ENCODE measurements at places on chromosomes 2 and 18.

DNA sequence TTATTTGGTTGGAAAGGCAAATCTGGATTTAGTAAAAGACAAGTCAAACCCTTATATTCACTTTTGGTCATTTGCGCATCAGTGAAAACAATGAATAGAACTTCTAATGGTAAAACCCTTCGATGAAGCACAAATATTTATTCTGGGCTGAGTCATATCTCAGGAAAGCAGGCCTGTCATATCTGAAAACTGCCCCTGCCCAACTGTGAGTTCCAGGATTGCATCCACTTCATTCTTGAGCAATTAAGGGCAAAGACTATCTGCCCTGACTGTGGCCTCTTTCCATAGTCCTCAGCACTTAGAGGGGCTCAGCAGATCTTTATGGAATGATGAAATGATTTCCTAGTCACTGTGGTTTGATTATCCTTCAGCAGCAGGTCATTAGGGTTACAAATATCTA is 795.2 kb upstream of the ID2 start:
- no peaks in the 10 kb centered on the region for H3K27me3 ChIP-seq
- no peak overlapping the region for H3K4me3 ChIP-seq
- no peaks in the 10 kb centered on the region for H3K4me1 ChIP-seq
- H3K27ac ChIP-seq, result no peak overlapping the region

DNA sequence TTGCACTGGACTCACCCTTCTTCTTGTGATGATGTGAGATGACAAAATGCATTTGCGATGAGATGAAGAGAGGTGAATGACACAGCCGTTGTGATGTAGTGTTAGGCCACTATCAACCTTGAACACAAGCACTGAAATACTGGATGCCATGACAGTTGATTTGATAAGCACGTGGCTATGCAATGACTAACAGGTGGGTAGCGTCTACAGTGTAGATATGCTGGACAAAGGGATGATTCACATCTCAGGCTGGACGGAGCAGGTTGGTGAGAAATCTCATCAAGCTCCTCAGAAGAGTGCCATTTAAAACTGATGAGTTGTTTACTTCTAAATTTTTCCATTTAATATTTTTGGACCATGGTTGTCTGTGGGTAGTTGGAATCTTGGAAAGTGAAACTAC is 375.8 kb upstream of the LYPD1 start:
- H3K27me3 ChIP-seq, result no peaks in the 10 kb centered on the region
- no peaks in the 10 kb centered on the region for H3K36me3 ChIP-seq
- no peak overlapping the region for H3K4me3 ChIP-seq
- no peaks in the 10 kb centered on the region for H3K4me1 ChIP-seq
- H3K27ac ChIP-seq, result no peak overlapping the region

DNA sequence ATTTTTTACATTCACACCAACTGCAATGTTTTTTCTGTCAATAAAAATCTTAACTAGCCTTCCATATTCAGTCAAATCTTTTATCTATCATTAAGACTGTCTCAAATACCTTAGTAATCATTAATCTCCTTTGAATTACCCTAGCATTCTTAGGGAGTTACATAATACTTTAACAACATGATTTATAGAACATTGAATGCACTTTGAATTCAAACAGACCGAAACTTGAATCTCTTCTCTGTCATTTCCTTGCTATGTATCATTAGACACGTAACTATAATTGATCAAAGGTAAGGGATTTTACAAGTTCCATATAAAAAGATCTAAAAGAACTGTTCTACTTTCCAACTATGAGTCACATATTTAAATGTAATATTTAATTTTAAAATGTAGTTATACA is 330.9 kb downstream of the RIT2 start:
- H3K27ac ChIP-seq, result no peak overlapping the region
- DNase-seq, result no peak
- H3K4me1 ChIP-seq, result no peaks in the 10 kb centered on the region
- no peaks in the 10 kb centered on the region for H3K36me3 ChIP-seq
- no peaks in the 10 kb centered on the region for H3K27me3 ChIP-seq

- no peak for DNase-seq
- H3K4me1 ChIP-seq, result peaks cover 7% of the 10 kb centered on the region
- H3K36me3 ChIP-seq, result no peaks in the 10 kb centered on the region
- H3K27ac ChIP-seq, result no peak overlapping the region
- H3K4me3 ChIP-seq, result no peak overlapping the region
- no peaks in the 10 kb centered on the region for H3K27me3 ChIP-seq
Observed at GRCh38 chr18:8847900-8848299, 142.5 kb downstream of the MTCL1 start.

DNA sequence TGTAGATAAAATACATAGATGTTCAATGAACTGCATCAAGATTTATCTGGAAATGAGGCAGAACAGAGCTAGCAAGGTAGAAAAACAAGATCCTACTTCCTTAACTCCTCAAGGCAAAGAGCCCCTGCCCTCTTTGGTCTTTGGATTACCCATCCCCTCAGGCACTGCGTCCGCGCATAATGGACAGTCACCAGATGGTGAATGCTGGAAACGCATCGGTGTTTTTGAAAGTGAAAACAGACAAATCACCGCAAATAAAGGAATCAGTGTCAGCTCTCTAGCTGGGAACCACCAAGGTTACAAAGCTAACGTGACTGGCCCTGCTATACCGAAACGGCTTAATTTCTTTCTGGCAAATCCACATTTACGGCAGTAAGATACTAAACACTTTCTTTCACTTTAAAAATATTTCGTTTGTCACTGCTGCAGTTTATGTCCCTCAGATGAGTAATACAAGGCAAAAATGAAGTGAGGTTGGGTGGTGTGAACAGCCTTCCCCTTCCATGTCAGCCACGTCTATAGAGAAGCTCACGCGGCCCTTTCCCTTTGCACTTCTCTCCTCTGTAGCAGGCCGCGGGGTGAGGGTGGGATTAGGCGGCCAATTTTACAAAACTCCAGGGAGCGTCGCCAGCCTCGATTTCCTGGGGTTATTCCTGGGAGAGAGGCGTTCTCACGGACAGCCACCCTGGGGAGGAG is 627 bp upstream of the GALR1 start:
- no peaks in the 10 kb centered on the region for H3K4me1 ChIP-seq
- H3K27me3 ChIP-seq, result peaks cover 23% of the 10 kb centered on the region
- DNase-seq, result no peak
- peak overlapping the region; percentile 60 for H3K4me3 ChIP-seq

Measured in psoas muscle (tissue), 8 donors.